ENCODE measurements at places on chromosomes 5 and 9.

- no peaks in the 10 kb centered on the region for H3K4me1 ChIP-seq
- no peak overlapping the region for H3K4me3 ChIP-seq
- H3K27ac ChIP-seq = no peak overlapping the region
- H3K36me3 ChIP-seq = no peaks in the 10 kb centered on the region
- DNase-seq = no peak
- peaks cover 8% of the 10 kb centered on the region for H3K27me3 ChIP-seq
Measured at GRCh38 chr9:115155037-115155436, 37.1 kb upstream of the TNC start.

- H3K27ac ChIP-seq = no peak overlapping the region
- H3K4me3 ChIP-seq = no peak overlapping the region
- peaks cover 2% of the 10 kb centered on the region for H3K36me3 ChIP-seq
Measured at GRCh38 chr9:123434619-123435240, 78.7 kb downstream of the CRB2 start.

DNA sequence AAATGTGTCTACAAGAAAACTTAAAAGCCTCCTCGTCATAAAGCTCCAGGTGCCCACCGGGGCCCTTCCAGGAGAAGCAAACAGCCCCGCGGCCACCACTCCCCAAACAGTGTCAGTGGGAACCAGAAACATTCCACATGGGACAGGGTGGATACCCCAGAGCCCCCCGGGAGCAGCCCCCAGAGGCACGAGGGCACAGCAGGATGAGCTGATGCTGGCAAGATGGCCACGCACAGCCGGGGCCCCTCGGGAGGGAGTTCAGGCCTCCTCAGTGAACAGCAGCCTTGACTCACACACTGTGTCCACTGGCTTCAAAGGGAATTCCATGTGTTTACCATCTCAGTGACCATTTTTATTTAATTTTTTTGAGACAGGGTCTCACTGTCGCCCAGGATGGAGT lies 10.5 kb downstream of the EXD3 start:
- no peaks in the 10 kb centered on the region for H3K27me3 ChIP-seq

DNA sequence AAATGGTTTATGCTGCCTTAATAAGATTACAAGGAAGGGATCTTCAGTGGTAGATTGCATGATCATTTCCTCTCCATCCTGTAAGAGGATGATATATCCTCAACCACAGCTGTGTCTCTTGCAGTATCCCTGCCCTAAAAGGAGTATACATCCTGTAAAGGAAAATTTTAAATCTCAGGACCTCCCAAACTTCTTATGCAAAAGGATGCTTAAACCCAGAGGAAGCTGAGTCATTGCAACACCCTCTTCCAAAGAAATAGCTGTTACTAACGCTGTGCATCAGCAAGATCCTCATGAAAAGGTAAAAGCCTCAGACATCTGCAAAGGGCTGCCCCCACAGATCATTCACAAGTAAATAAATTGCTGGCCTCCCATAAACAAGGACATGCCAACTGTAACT lies 599.0 kb downstream of the PRELID2 start:
- no peak overlapping the region for H3K4me3 ChIP-seq
- no peaks in the 10 kb centered on the region for H3K4me1 ChIP-seq
- no peaks in the 10 kb centered on the region for H3K36me3 ChIP-seq
- DNase-seq = no peak
- no peak overlapping the region for H3K27ac ChIP-seq

- H3K4me1 ChIP-seq = no peaks in the 10 kb centered on the region
- no peaks in the 10 kb centered on the region for H3K36me3 ChIP-seq
- peaks cover 39% of the 10 kb centered on the region for H3K27me3 ChIP-seq
- no peak within 1 kb of the TSS for H3K4me3 ChIP-seq
Measured at GRCh38 chr5:135834639-135835529, at the start of gene SLC25A48. TSS of gene SLC25A48 (plus strand) at chr5:135834663. CDS start at chr5:135834848, 185 bp downstream.

Measured in activated CD4-positive, alpha-beta memory T cell treated with anti-CD3 and anti-CD28 coated beads, Interleukin-2, amount 10 ng/mL, durations not matched to agents 7 days and 5 days (primary cell).